ENCODE measurements at places on chromosomes 11 and 22. TPM values are rescaled to one million over a fixed set of nuclear protein-coding genes. Genes with fewer than 3 reads are reported as not detected.

DNA sequence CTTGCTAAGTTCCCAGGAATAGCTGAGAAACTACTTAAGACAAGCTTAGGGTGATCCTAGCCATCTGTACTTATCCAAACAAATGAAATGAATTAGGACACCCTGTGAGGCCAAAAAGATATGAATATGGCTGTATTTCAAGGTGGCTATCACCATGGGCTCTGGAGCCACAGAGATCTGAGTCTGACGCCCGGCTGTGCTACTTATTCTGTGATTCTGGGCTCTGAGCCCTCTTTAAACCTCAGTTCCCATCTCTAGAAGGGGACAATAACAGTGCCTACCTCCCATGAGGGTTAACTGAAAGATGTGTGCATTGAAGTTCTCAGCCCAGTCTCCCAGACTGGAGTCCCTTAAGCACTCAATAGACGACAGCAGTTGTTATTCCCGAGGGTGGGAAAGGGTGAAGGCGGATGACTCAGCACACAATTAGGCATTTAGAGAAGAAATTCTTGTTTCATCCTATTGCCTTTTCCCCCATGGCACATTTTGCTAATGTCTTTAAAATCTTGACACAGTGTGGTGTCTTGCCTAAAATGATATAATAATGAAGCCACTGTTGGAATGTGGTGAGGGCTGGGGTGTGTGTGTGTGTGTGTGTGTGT lies 132.5 kb downstream of the ADAMTS15 start:
- DNase-seq, result no peak

DNA sequence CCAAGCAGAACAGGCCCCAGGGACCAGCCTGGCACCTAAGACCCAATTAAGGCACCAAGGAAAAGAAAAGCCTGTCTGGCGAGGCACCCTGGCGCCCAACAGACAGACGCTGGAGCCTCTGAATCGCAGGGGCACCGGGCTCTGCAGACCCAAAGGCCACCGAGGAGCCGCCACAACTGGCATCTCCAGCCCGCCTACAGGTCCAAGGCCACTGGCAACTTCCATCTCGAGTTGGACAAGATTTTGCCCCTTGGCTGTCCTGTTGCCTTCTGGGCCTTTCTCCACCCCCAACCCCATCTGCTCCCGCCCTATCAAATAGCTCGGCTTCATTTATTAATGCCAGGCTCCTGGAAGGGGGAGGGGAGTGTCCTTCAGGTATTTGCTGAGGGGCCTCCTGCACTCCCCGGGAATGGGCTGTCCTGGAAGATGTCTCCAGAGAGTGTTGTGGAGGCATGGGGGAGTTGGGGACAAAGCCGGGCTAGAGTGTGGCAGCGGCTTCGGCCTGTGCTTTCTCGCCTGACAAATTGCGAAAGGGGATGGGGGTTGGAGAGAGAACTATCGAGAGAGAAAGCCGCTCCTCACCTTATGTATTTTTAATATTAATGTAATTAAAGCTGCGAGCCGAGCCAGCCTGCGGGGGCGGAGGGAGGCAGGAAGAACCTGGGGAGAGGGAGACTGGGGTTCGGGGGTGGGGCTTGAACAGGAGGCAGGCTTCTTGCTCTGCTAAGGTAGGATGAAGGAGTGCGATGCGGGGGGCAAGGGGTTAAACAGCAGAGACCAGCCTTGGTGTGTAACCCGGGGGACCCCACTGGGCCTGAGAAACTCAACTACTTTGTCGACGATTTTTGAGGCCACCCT lies 2.0 kb downstream of the DSCAML1 start:
- no peak for DNase-seq

DNA sequence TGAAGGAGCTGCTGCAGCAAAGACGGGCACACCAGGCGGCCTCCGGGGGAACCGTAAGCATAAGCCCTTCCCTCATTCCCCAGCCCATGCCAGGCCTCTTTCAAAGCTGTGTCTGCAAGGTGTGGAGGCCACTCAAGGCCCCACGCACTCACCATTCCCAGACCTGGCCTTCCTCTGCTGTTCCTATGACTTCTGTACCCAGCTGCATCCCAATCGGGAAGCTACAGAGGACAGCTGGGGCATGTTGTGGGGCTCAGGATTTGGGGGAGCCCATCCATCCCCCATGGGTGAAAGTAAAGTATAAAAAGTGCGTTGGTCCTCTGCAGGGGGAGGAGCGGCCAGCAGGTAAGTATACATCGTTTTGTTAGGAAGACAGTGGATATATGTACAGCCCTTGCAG lies 2.2 kb downstream of the POU2AF3 start:
- DNase-seq, result no peak

OLFML1 gene
- polyA plus RNA-seq, result 46.3 TPM

LGALS12 gene
- polyA plus RNA-seq, result 0.31 TPM

DNA sequence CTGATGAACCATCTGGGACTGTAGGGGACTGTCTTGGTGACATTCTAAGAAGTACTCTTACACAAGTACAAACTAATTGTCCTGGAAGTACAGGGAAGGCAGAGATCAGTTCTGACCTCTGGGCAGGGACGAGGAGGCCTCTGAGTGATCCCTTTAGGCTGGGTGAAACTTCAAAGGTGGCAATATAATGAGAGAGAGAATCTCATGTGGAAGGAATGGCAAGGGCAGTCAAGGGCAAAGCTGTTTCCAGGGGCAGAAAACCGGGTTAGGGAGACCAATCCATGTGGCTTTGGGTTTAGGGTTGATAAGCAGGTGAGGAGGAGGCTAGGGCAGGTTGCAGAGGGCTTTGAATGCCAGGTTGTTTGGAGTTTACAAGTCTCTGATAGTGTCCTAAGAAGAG lies 21.3 kb upstream of the MYH9 start:
- DNase-seq, result no peak

CHST1 gene
- 7.3 TPM for polyA plus RNA-seq

MTCH2 gene
- polyA plus RNA-seq, result 67.0 TPM

DNA sequence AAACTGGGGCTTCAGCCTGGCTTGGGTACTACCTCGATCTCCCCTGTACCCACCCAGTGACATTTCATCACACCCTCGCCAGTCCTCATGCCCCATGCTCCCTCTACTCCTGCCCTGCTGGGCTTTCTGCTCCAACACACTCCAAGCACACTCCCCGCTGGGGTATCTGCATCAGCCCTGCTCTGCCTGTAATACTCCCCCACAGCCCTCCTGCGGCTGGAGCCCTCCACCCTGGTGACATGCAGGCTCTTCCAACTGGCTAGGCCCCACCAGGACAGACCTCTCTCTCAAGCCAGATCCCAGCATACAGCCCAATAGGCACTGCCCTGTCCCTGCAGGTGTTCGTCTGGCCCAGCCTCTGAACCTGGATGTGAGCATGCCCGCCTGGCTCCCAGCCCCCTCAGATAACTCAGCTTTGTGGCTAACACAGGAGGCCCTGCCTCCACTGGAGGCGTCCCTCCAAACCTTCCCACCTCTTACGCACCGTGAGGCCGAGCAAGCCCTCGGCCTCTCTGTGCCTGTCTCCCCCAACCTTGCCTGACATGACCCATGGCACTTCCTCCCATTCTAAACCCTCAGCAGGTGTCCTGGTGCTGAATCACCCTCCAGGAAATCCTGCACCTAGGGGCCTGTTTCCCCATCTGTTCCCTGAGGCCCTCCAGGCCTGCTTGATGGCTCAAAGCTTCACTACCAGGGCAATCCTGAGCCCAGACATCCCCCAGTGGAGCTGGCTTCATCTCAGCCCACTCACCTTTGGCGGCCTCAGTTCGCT lies 33.5 kb upstream of the TXNRD2 start:
- no peak for DNase-seq

DNA sequence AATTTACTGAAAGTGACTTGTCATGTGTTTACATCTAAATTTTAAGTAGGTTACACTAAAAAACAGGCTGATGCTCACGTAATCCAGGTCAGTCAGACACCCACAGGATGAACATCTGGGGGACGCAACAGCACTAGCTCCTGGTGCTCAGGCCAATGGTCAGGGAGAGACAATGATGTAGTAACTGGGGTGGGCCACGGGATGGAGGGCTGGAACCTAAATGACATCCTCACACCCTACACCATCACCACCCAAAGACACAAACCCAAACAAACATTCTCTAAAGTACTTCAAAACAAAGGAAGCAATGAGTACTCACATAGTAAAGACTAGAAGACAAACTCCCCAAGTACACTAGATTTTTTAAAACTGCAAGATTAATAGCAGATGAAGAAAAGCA lies 53.5 kb upstream of the SLC25A1 start:
- no peak for DNase-seq

IL18BP gene
- 7.1 TPM for polyA plus RNA-seq

MYOD1 gene
- polyA plus RNA-seq, result not detected

- DNase-seq, result no peak
These were observed 643.9 kb downstream of the TBC1D22A start for GRCh38 chr22:47406180-47406834.

- DNase-seq, result peak; percentile 19
These were observed 149.8 kb downstream of the CCDC34 start for GRCh38 chr11:27213232-27213660.

P2RX3 gene
- 0.26 TPM for polyA plus RNA-seq
